ENCODE measurements at places on chromosomes 13 and 19. TPM values are rescaled to one million over a fixed set of nuclear protein-coding genes. Genes with fewer than 3 reads are reported as not detected.

DNA sequence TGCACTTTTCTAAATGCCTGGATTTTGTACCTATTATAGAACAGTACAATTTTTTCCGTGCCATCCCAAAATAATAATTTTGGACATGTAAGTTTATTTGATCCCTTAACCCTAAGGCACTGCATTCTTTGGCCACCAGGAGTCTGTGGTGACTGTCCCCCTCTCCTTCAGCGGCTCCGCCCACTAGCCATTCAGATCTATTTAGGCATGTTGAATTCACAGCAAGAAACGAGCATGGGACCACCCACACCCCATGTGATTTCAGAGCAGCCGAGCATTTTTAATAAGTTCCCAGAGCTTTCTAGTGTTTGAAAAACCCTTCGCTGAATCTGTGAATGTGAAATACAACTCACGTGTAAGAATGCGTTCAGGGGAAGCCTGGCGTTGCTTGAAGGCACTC is 567.5 kb downstream of the MYO16 start:
- no peak overlapping the region for H3K27ac ChIP-seq
- H3K36me3 ChIP-seq, result no peaks in the 10 kb centered on the region
- DNase-seq, result no peak
- peaks cover 4% of the 10 kb centered on the region for H3K4me1 ChIP-seq
- no peak overlapping the region for H3K4me3 ChIP-seq
- no peaks in the 10 kb centered on the region for H3K27me3 ChIP-seq

- no peak for DNase-seq
- H3K4me3 ChIP-seq, result no peak overlapping the region
- no peak overlapping the region for H3K27ac ChIP-seq
- H3K4me1 ChIP-seq, result no peaks in the 10 kb centered on the region
- no peaks in the 10 kb centered on the region for H3K27me3 ChIP-seq
Observed at GRCh38 chr13:113086031-113086750, 19.4 kb upstream of the F7 start.

DNA sequence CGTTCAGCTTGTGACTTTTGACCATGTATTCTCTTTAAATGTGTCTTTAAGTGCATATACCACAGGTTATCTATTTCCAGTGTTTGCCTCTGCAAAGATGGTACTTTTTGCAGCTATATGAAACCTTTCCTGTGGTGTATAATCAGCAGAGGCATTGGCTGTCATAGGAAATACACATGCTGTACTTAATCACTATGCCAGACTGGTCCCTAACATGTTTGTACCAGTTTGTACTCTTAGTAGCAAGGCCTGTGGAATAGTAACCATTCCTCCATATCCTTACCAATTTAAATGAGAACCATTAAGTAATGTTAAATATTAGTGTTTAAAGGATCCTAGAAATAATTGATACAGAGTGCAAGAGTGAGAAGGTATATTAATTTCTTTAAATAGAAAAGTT is 69.8 kb downstream of the CDK8 start:
- peaks cover 30% of the 10 kb centered on the region for H3K4me1 ChIP-seq
- no peaks in the 10 kb centered on the region for H3K27me3 ChIP-seq
- H3K4me3 ChIP-seq, result no peak overlapping the region
- no peak overlapping the region for H3K27ac ChIP-seq

DNA sequence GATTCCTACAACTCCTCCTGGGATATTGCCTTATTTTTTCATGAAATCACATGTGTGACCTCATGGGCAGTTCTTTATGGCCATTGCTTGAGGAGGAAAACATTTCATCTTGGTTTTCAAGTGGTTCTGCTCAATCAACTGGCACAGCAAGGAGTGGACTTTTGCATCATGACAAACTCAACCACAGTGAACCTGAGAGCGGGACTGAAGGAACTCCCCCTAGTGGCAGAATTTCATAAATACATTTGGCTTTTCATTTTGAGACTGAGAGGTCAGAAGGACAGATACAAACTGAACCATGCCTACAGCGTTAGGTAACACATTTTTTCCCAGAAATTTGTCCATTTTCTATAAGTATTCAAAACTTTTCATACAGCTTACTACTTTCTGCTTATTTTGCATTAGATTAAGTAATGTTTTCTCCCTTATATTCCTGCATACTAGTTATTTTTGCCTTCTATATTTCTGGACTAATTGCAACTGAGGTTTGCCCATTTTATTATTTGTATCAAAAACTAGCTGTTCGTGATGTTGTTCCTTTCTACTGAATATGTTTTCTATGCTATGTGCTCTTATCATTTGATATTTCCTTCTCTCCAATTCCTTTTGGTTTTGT is 13.4 kb upstream of the SIGLEC12 start:
- no peak for DNase-seq
- no peaks in the 10 kb centered on the region for H3K27me3 ChIP-seq
- no peaks in the 10 kb centered on the region for H3K36me3 ChIP-seq

GRCh38 chr13:112756511-112756966 is 66.7 kb downstream of the ATP11A start:
- DNase-seq, result no peak
- no peaks in the 10 kb centered on the region for H3K4me1 ChIP-seq
- no peak overlapping the region for H3K27ac ChIP-seq

Gene ARHGAP45
- 42.6 TPM for total RNA-seq

Gene FAM83E
- total RNA-seq, result 2.0 TPM

Gene TMEM150B
- total RNA-seq, result not detected
